Activated T-cell treated with anti-CD3 and anti-CD28 coated beads, Interleukin-2, amount 50 U/mL, for 72 hours (primary cell): ENCODE measurements at places on chromosomes 2 and 18. TPM values are rescaled to one million over a fixed set of nuclear protein-coding genes. Genes with fewer than 3 reads are reported as not detected.

Gene AQP12A
- not detected for total RNA-seq

Gene CLIP4
- 25.2 TPM for total RNA-seq

Gene RNU2-63P
- 11.0 TPM for total RNA-seq

Gene PTH2R
- 0.28 TPM for total RNA-seq

Gene RGPD3
- total RNA-seq, result 0.24 TPM

Gene MC5R
- not detected for total RNA-seq

Gene MBD1
- total RNA-seq, result 88.5 TPM

GRCh38 chr2:152594022-152594766 lies 123.1 kb downstream of the PRPF40A start:
- peak; percentile 15 for DNase-seq

DNA sequence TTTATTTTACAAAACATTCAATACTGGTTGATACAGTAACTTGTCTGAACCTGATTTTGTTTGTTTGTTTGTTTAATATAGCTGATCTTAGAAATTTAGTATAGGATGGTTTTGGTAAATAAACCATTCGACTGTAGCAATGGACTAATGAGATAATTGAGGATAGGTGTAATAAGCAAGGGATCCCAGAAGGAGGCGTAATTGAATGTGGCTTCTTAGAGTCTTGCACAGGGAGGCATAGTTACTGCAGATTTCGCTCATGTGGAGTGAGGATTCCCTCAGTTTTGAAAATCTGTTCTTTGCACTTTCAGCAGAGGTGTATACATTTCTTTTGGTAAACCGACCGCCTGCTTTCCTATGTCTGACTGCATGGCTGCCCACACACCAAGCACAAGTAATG lies 709.6 kb downstream of the SOCS6 start:
- DNase-seq, result no peak

DNA sequence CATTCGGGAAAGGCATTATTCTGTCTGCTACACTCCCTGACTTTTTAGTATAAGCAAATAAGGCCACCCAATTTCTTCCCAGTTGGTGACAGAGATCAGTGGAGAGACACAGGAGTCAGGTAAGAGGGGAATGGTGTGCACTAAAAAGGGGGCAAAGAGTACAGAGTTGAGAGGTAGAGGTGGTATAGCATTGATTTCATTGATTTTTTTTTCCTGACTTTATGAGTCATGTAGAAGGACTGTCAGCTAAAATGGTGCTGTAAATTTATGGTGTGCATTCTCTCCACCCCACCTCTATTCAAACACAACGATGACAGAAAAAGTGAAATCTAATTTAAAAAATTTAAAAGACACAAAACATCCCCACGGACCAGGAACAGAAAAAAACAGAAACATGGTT lies 23.7 kb upstream of the ST8SIA3 start:
- DNase-seq, result no peak

GRCh38 chr2:232200195-232200594 lies 178.4 kb upstream of the ALPP start:
- DNase-seq, result no peak

- no peak for DNase-seq
Observed at GRCh38 chr2:54191361-54192135, 64.5 kb downstream of the TSPYL6 start.

DNA sequence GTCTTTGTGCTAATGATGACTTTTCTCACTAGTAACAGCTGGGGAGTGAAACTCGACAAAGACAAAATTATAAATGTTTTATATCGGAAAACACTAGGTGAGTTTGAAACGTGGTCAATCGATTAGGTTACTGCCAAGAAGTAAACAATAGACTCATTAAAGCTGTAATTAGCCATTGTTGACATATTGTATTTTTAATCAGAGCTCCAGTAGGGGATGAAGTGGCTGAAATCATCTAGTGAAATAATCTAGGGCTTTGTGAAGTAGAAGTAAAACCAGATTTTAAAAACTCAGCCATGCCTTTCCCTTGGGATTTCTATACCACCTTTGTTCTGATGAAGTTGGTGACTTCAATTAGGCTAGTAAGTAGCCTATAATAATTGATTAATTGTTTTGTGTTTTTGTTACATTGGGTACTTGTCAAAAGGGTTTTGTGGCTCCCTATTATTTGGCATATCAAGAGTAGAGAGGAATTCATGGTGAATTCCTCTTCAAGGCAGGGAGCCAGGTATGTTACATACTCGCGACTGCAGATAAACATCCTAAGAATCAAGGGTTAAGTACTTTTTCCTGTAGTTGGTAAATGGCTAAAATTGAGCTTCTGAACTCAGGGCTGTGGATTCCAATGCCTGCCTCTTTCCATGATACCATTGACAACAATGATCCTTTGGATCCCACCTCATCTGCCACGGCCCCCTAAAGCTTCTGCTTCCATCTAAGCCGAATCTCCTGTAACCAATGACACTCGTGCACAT lies 31.6 kb downstream of the RAB27B start:
- no peak for DNase-seq

- no peak for DNase-seq
Observed at GRCh38 chr2:198880421-198880820, 577.3 kb downstream of the SATB2 start.

GRCh38 chr2:189045836-189046235 lies 71.7 kb downstream of the COL3A1 start:
- no peak for DNase-seq

DNA sequence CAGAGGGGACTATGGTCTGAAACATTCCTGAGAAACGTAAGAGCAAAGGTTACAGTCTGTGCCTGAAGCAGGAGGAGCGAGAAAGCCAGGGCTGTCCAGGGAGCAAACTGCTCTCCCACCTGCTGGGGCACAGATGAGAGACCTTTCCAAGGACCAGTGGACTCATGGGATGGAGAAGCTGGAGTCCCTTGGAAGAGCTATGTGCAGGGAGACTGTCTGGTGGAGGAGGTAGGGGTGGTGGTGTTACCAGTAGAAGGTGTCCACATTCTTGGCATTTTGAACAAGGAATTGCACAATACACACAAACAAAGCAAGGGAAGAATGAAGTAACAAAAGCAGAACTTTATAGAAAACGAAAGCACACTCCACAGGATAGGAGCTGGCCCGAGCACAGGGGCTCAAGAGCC lies 97.9 kb upstream of the CYRIA start:
- no peak for DNase-seq
